Osteocyte (in vitro differentiated cells): ENCODE measurements at places on chromosomes 4 and X.

GRCh38 chr4:118964891-118965411 lies 76.3 kb downstream of the SYNPO2 start:
- no peak for DNase-seq

DNA sequence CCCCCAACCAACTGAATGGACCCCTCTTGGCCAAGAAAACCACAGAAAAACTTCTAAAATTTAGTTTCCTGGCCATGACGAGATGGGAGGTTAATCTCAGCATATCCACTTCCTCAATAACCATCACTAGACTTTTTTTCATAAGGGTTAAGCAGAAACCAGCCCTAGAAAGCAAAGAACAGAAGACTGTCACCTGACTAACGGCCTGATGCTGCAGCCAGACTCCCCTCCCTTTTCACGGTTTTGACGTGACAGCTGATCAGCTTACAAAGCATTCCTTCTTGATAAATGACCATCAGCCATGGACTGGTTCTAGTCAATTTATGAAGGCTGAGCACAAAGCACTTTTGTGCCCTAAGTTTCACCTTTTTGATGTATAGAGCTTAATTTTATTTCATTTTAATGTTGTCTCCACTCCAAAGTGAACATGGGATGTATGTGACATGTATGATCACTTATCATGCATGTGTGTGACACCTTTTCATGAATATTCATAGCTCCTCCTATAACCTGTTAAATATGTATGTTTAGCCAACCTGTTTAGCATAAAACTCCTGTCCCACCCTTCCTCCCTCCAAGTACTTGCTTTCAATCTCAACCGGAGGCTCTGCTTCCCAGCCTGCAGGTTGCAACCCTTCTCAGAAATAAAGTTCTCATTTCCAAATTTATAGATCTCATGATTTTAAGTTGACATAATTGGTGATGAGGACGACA lies 56.3 kb downstream of the SERTM2 start:
- no peak for DNase-seq

- no peak for DNase-seq
These were observed 102.1 kb upstream of the TENM3 start for GRCh38 chr4:182141061-182141460.

DNA sequence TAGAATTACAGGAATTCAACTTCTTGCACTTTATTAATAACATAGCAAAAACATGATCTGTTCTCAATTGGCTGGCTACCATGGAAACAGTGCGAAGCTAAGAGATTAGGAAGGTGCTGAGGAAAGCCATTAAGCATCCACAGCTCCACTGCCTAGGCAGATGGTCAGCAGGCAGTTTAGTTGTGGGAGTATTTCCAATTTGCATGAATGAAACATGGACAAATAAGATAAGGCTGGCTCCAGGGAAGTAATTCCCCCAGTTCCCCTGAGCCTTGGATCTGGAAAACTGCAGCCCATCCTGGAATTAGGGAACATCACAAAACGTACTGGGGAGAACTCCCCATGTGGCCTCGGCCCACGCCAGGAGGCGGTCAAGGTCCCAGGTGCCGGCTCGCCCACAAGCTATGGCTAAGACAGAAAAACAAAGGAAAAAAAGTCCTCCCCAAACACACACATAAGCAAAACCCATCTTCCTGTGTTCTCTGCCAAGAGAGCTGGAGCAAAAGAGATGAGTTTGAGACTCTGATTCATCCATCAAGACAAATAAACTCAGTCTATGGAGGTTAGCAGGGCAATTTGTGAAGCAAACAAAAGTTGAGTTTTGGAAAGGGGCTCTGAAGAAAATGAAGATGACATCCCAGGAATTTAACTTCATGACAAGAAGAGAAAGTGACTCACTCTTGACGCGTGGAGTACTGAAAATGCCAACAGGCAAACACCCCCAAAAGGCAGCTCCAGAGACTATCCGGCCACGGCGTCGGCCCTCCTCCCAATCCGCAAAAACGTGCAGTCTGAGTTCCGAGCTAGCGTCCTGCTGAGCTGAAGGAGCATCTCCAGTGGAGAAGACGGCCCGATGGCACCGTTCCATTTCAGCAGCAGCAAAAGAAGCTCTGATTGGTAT lies 45.1 kb downstream of the IGFBP7 start:
- DNase-seq = peak; percentile 93

DNA sequence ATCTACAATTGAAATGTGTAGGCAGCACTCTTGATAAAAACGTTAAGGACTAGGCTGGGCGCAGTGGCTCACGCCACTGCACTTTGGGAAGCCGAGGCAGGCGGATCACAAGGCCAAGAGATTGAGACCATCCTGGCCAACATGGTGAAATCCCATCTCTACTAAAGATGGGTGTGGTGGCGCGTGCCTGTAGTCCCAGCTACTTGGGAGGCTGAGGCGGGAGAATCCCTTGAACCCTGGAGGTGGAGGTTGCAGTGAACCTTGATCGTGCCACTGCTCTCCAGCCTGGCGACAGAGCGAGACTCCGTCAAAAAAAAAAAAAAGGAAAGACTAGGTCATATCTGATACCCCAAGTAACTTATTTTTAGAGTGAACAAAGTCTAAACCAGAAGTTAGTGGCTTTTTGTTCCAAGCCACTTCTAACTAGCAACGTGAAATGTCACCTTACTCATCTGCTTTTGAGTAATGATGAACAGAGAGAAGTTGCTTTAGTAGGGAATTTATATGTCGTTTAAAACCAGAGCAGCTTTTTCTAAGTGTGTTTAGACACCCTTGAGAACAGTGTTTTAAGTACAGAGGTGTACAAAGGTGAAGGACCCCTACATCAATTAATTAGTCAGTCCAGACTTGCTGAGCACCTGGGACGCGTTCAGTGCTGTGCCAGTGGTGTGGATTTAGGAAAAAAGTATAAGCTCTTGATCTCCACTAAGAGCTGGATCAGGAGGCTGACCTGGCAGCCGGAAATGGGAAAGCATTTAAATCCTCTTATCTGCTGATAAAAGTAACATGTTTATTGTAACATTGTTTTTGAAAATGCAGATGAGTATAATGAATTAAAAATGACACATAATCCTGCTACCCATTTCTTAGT lies 23.5 kb downstream of the SPRY1 start:
- no peak for DNase-seq

- no peak for DNase-seq
These were observed 1077.3 kb upstream of the PCDH10 start for GRCh38 chr4:132071815-132072214.

DNA sequence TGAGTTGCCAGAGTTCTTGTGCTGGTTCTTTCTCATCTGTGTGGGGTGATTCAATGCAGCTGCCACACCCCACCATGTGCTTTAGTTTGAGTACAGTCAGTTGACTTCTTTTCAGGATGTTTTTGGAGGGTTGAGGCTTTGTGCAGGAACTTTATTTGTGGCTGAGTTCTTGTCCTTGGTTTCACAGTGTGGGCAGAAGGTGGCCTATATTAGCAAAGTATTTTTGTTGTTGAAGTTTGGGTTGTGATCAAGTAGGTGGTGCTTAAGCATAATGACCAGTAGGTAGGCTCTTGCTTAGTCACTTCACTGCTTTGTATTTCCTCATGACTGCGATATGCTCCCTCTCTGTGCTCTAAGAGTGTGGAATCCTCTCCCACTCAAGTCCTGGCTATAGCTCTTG lies 80.3 kb downstream of the ARHGAP24 start:
- DNase-seq = no peak

DNA sequence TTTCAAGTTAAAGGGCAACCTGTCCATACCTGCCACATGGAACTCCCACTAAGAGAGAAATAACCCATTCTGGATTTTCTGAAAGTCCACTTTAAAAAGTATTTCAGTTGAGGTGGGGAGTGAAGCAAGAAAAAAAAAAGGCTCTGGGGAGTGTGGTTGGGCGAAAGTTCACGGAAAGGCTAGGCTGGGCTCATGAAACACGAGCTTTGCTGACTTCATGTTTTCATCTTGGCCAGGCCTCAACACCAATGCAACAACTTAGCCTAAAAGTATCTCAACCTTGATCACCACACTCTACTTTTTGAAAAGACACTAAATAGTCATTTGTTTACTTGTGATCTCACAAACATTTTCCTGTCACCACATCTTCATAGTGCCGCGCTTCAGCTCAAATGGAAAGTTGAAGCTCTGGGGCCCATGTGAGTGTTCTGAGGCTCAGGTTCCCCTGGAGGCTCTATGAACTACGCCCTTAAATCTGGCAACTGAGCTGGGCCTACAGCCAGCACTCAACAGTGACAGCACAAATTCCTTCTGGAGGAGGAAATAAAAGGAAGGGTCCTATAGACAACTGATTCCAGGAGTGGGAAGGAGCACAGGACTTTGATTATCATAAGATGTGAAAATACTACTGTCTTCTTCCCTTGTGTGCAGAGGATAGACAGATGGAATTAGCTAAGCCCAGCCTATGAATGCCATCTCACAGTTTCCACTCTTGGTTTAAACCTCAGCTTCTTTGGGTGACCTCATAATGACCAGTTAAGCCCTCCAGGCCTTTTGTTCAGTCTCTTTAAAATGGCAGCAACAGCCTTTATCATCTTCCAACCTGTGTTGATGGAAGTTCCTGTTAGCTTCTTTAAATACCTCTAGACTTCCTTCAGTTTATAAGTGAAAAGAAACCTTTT lies 5.1 kb downstream of the CD40LG start:
- DNase-seq = peak; percentile 30

GRCh38 chr4:36353998-36354397 lies 72.6 kb downstream of the DTHD1 start:
- DNase-seq = no peak

- DNase-seq = no peak
These were observed 234.2 kb upstream of the MID1 start for GRCh38 chrX:10854594-10854993.

GRCh38 chr4:139214039-139214534 lies 37.1 kb upstream of the ELF2 start:
- DNase-seq = no peak

DNA sequence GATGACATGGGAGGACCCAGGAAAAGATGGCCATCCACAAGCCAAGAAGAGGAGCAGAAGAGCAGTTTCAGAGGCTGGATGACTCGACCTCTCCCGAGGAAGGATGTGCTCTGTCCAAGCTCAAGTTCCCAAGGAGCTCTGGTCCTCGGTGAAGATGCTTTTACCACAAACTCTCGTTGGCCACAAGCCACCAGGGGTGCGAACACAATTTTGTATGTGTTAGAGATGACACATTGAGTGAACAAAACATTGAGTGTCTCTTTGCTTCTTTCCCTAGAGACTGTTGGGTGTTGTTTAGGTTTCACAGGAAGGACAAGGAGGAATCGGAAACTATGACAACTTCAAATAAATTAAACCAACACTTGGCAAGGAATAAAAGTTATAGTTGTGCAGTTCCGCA lies 26.3 kb downstream of the FGFBP1 start:
- no peak for DNase-seq

- DNase-seq = no peak
These were observed 1977.9 kb upstream of the ADGRL3 start for GRCh38 chr4:59222221-59222620.

DNA sequence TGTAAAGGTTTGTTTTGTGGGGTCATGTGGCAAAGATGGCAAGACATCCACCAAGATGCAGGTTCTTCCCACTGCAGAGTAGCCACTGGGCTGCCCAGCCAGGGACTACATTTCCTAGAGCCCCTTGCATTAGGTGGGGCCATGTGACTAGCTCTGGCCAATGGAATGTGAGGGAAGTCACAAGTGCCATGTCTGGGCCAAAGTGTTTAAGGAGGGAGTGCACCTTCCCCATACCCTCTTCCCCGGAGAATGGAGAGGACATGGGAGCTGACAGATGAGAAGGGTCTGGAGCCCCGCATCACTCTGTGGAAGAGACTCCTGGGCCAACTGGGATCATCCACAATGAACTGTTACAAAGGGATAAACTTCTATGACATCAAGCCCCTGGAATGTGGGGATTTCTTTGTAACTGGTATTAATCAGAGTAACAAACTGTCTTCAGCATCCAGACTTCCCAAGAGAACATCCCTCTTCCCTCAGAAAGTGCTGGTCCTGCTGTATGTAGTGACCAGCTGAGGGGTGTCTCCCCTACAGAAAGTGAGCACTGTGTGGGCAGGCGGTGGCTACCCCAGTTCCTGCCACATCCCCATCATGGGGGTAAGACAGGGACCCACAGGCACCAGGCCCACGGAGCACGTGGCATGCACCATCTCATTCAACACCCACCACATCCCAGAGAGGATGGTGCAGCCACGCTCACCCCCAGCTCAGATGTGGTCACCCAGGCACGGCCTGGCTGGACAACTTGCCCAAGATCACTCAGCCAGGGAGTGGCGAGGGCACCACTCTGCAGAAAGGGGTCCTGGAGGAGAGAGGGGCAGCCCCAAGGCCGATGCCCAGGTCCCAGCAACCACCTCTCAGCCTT lies 10.9 kb downstream of the PPP2R2C start:
- peak; percentile 72 for DNase-seq

- no peak for DNase-seq
These were observed 72.0 kb downstream of the ING2 start for GRCh38 chr4:183576701-183577404.

- no peak for DNase-seq
These were observed 81.4 kb downstream of the MTNR1A start for GRCh38 chr4:186473933-186474332.

GRCh38 chrX:134144231-134144630 lies 92.8 kb upstream of the CCDC160 start:
- DNase-seq = no peak

- DNase-seq = no peak
These were observed 44.9 kb downstream of the JADE1 start for GRCh38 chr4:128854433-128854832.

DNA sequence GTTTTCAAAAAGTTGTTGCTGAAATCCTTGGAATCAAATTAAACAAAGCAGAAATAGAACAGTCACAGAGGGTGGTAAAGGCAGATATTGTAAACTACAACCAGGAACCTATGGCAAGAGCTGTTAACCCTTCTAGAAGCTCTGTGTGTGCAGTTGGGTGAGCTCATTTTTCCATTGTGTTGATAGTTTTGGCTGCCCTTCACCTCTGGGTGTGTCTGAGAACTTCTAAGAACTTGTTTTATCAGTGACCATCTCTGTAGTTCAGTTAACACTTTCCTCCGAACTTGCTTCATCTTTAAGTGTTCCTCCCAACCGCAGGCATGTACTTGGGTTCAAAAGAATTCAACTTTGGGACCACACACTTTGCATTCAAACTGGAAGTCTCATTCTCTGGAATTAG lies 32.7 kb downstream of the RBMX start:
- DNase-seq = no peak

- DNase-seq = no peak
These were observed 12.1 kb upstream of the FAM47A start for GRCh38 chrX:34144246-34144645.

DNA sequence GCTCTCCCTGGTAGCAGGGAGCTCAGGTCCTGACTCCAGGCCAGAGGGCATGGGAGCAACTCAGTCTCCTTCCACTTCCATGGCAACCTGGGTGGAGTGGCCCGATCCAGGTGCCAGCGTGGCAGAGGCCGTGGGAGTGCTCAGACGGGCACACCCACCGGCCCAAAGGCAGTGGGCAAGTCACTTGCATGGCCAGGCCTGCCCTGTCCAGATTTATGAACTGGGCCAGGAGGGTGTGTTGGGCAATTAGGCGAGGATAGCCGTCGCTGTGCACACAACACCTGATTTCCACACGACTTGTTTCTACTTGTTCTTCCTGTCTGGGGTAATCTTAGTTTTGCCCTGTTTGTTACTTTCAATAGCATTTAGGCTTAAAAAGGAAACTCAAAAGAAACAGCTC lies 55.5 kb upstream of the NYX start:
- DNase-seq = no peak

- DNase-seq = peak; percentile 86
These were observed 2.2 kb downstream of the SLIT2 start for GRCh38 chr4:20253735-20254409.
